CD4-positive, alpha-beta T cell treated with Interleukin-6 for 4 hours (primary cell): ENCODE measurements at places on chromosomes 2 and 18.

DNA sequence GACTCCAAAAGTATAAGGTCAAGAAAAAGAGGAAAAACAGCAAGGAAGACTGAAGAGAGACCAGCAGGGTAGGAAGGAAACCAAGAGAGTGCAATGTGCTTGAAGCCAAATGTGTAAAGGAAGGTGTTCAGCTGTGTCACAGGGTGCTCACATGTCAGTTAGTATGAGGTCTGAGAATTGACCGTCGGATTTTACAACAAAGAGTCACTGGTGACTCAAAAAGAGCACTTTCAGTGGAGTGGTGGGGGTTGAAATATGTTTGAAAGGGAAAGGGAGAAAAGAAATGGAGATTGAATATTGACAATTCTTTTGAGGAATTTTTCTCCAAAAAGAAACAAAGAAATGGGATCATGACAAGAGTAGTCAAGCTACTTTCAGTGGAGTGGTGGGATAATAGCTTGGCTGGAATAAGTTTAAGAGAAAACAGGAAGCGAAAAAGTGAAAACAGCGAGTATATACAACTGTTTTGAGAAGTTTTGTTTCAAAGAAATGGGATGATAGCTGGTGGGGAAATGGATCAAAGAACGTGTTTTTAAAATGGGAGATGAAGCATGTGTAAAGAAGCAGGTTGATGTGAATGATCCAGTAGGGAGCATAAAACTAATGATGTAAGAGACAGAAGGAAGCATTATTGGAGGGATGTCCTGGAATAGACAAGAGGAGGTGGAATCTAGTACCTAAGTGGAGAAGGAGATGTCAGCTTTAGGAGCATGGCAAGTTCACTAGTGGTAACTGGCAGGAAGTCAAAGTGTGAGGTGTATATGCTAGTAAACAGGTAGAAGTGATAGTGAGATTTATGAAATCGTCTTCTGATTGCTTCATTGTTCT lies 3.6 kb upstream of the TSPYL6 start:
- DNase-seq: no peak

DNA sequence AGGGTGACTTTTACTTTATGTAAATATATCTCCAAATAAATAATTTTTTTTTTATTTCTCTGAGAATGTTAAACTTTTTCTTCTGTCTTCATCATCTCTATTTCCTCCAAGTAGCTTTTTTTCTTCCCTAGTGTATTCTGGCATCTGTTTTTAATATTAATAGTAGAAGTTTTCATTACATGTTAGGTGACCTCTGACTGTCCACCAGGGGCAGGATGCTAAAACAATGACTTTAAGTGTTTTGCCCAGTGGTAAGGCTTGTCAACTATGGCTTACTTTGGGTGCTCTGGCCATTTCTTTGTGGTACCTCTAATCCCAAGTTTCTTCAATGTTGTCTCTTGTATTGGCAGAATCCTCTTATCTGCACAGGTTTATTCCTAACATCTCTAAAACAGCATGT lies 127.1 kb downstream of the SRBD1 start:
- DNase-seq: no peak

DNA sequence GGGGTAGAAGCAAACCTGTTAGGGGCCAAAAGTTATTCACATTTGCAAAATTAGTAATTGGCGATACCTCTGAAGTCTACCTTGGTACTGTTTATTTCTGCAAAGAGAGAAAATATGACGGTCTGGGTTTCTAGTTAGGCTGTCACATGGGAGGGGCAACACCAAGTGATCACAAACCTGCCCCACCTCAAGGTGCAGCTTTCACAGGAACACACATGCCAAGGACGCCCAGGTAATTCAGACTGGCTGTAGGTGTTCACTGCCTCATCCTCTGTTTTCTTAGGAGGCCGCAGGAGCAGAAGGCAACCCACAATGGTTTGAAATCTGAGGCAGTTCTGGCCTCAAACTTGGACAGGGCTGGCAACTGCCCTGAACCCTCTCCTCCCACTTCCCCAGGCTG lies 56.2 kb downstream of the STPG4 start:
- DNase-seq: no peak

DNA sequence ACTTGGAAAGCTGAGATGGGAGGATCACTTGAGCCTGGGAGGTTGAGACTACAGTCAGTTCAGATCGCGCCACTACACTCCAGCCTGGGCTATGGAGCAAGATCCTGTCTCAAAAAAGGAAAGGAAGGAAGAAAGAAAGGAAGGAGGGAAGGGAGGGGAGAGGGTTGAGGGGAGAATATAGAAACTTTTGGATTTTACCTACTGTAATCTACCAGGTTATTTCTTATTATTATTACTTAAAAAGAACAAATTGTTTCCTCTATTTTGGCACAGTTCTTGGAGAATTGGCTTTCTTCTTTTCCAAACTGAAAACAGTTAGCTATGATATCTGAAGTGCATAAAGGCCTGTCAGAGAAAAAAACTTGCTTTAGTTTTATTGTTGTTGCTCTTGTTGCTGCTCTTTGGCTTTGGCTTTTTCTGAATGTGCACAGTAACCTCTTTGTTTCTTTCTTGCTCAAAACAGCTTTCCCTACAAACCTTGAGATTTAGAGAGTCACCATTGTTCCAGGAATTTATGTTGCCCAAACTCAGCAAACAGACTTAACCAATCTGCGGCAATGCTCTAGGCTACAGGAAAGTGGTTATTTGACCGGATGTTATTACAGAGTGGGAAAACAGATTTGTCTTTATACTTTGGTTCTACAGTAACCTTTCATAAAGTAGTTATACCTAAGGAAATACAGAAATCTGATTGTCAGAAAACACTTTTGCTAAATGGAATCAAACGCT lies 214.9 kb downstream of the XIRP2 start:
- DNase-seq: no peak

GRCh38 chr2:16179701-16180416 lies 239.5 kb downstream of the MYCN start:
- no peak for DNase-seq
